Colonic mucosa (tissue), 4 donors: ENCODE measurements at places on chromosomes 16 and 17. TPM values are rescaled to one million over a fixed set of nuclear protein-coding genes. Genes with fewer than 3 reads are reported as not detected.

GRCh38 chr17:27390540-27390939 lies 65.7 kb upstream of the KSR1 start:
- no peaks in the 10 kb centered on the region for H3K4me1 ChIP-seq
- no peak overlapping the region for H3K4me3 ChIP-seq
- H3K36me3 ChIP-seq, result no peaks in the 10 kb centered on the region

- no peak for DNase-seq
- no peak overlapping the region for H3K27ac ChIP-seq
- H3K4me3 ChIP-seq, result no peak overlapping the region
- no peaks in the 10 kb centered on the region for H3K27me3 ChIP-seq
Observed at GRCh38 chr17:38338053-38338452, 5.7 kb downstream of the GPR179 start.

DNA sequence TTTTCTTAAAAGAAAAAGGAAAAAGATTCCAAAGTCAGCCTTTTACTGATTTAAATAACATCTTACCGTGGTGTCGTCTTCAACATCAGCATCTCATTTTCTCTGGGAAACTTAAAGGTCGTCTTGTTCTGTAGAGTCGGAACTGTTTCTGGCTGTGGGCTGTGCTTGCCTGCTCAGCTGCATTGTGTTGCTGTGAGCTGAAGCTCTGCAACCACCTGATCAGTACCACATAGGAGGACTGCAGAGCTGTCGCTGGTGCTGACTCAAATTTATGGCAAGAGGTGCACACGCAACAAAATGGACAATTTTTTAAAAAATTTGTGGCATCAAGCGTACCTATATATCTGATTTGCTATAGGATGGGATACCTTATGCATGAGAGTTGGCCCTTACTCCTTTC lies at the start of gene OMG:
Gene OMG (minus strand): TSS at position 150 of the 400 bp plus-strand sequence. CDS start 908 bp downstream, outside the sequence.
- no peak within 1 kb of the TSS for H3K4me3 ChIP-seq
- no peaks in the 10 kb centered on the region for H3K36me3 ChIP-seq
- H3K27ac ChIP-seq, result no peak within 1 kb of the TSS
- no peaks in the 10 kb centered on the region for H3K4me1 ChIP-seq

GRCh38 chr17:80501741-80502577 lies 25.6 kb upstream of the NPTX1 start:
- H3K36me3 ChIP-seq, result no peaks in the 10 kb centered on the region
- H3K4me3 ChIP-seq, result no peak overlapping the region
- H3K27me3 ChIP-seq, result no peaks in the 10 kb centered on the region
- no peaks in the 10 kb centered on the region for H3K4me1 ChIP-seq

GRCh38 chr17:43945074-43945829 lies 3.0 kb upstream of the PPY start:
- DNase-seq, result no peak
- no peak overlapping the region for H3K27ac ChIP-seq
- H3K4me1 ChIP-seq, result no peaks in the 10 kb centered on the region
- H3K4me3 ChIP-seq, result no peak overlapping the region
- H3K36me3 ChIP-seq, result no peaks in the 10 kb centered on the region

GRCh38 chr17:61757168-61757567 lies 106.2 kb downstream of the BRIP1 start:
- H3K27ac ChIP-seq, result no peak overlapping the region
- no peak for DNase-seq
- no peak overlapping the region for H3K4me3 ChIP-seq

The CRYBA1 gene
- total RNA-seq, result not detected

DNA sequence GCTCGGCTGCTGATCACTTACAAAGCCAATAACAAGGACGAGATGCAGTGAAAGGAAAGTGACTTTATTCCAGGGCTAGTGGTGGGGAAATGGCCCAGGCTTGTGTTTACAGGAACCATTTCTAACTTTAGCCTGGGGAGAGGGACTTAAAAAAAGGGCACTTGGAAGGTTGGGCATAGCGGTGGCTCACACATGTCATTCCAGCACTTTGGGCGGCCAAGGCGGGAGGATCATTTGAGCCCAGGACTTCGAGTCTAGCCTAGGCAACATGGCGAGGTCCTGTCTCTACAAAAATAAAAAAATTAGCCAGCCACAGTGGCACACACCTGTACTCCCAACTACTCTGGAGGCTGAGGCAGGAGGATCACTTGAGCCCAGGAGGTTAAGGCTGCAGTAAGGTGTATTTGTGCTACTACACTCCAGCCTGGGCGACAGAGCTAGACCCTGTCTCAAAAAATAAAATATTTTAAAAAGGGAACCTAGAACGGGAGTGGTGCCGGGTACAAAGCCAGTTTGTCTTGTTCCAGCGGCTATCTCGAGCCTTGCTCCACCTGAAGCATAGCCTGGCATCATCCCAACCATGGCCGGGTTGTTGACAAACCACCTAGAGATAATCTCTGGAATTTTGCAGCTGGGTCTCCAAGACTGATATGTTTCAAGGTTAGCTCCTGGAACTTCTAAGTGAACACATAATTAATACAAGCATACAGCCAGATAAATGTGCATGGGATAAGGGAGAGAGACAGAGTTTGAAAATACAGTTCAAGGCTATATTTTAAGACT lies 5.7 kb upstream of the TVP23A start:
- H3K27me3 ChIP-seq, result no peaks in the 10 kb centered on the region
- no peak overlapping the region for H3K27ac ChIP-seq
- DNase-seq, result no peak
- H3K36me3 ChIP-seq, result no peaks in the 10 kb centered on the region
- no peak overlapping the region for H3K4me3 ChIP-seq

The FOXO3B gene
- total RNA-seq, result 3.0 TPM

The C17orf78 gene
- not detected for total RNA-seq

DNA sequence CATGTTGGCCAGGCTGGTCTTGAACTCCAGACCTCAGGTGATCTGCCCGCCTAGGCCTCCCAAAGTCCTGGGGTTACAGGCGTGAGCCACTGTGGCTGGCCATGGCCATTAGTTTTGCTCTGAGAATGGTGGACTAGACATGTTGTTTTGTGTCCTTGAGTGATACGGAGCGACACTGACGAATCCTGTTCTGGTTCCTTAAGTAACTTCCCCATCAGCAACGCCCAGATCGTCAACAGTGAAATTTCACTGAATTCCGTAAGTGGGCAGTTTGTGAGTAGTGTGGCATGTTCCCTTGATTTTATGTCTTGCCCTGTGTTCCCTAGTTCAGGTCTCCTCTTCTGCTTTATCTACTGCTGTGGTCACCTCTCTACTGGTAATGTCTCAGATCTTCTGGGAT lies 67.4 kb downstream of the SNX29 start:
- no peaks in the 10 kb centered on the region for H3K36me3 ChIP-seq
- H3K27ac ChIP-seq, result no peak overlapping the region
- no peaks in the 10 kb centered on the region for H3K27me3 ChIP-seq
- H3K4me1 ChIP-seq, result no peaks in the 10 kb centered on the region

DNA sequence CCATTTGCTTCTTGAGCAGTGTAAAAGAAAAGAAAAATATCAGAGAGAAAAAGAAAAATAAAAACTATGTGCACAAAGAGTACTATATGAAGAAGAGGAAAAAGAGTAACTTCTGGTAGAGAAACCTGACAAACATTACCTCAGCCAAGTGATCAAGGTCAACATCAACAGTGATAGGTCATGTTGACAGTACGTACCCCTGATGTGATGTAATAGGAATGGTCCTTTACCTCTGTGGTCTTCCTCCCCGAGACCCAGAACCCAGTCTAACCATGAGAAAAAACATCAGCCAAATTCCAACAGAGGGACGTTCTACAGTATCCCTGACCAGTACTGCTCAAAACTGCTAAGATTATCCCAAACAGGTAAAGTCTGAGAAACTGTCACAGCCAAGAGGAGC lies 4.4 kb downstream of the GSDMB start:
- DNase-seq, result no peak
- no peaks in the 10 kb centered on the region for H3K27me3 ChIP-seq
- no peak overlapping the region for H3K27ac ChIP-seq
- H3K4me3 ChIP-seq, result no peak overlapping the region
- no peaks in the 10 kb centered on the region for H3K36me3 ChIP-seq

DNA sequence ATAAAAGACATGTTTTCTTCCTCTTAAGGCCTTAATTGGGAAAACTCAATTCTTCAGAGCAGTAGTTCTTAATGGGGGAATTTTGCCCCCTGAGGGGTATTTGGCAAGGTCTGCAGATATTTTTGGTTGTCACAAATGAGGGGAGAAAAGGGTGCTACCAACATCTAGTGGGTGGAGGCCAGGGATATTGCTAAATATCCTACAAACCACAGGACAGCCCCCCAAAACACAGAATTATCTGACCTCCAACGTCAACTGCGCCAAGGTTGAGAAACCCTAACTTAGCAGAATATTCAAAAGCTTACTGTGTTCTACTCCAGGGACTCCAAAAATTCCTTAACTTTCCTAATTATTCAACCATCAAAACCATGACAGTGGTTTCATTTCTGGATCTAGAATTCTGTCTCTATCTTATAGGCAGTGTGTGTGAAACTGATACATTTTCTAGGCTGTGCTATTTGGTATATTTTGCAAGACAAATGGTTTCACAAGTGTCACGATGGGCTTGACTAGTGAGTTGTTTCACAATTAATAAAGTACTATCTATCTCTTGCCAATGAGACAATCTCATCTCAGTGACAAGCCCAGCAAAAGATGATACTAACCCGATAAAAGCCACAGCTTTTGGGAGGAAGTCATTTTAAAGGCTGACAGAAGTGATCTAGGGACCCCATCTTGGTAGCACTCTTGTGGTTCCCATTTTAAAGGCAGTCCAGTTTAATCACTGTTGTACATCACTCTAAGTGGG lies 14.7 kb downstream of the TXNDC11 start:
- DNase-seq, result no peak
- H3K27me3 ChIP-seq, result no peaks in the 10 kb centered on the region
- H3K36me3 ChIP-seq, result no peaks in the 10 kb centered on the region
- no peak overlapping the region for H3K27ac ChIP-seq
- H3K4me1 ChIP-seq, result no peaks in the 10 kb centered on the region

GRCh38 chr17:2400474-2400866 lies 390 bp downstream of the MNT start:
- H3K4me1 ChIP-seq, result peaks cover 47% of the 10 kb centered on the region
- DNase-seq, result peak; percentile 70
- H3K27me3 ChIP-seq, result no peaks in the 10 kb centered on the region
- H3K27ac ChIP-seq, result peak overlapping the region; percentile 100

- no peaks in the 10 kb centered on the region for H3K4me1 ChIP-seq
- no peak for DNase-seq
- no peak overlapping the region for H3K27ac ChIP-seq
- no peak overlapping the region for H3K4me3 ChIP-seq
- no peaks in the 10 kb centered on the region for H3K27me3 ChIP-seq
Observed at GRCh38 chr17:16937431-16937830, 34.5 kb downstream of the TNFRSF13B start.

The SOCS3 gene
- total RNA-seq, result 19.7 TPM

GRCh38 chr17:68053231-68054013 lies 17.9 kb downstream of the KPNA2 start:
- no peak overlapping the region for H3K4me3 ChIP-seq
- no peaks in the 10 kb centered on the region for H3K27me3 ChIP-seq
- H3K27ac ChIP-seq, result no peak overlapping the region
- H3K4me1 ChIP-seq, result no peaks in the 10 kb centered on the region
- no peaks in the 10 kb centered on the region for H3K36me3 ChIP-seq
- DNase-seq, result peak; percentile 27

GRCh38 chr16:58464047-58464915 lies 35.7 kb upstream of the NDRG4 start:
- DNase-seq, result no peak
- H3K27ac ChIP-seq, result no peak overlapping the region
- peaks cover 47% of the 10 kb centered on the region for H3K27me3 ChIP-seq
- H3K4me1 ChIP-seq, result peaks cover 7% of the 10 kb centered on the region

The AATK gene
- total RNA-seq, result 9.1 TPM

DNA sequence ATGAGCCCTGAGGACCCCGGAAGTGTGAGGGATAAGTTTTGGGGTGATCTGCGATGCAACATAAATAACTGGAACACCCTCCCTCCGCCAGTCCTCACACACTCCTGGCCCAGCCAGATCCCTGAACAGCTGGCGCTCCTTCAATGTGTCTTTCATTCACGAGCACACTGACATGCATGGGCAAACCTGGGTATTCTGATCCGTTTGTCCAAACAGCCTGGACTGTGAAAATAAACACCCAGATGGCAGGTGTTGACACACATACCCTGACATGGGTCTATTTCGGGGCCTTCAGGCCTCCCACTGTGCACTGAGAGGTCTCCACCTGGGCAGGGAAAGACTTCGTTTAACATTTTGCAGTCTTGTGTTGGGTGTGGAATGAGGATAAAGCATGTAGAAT lies 3.0 kb upstream of the CPNE2 start:
- H3K36me3 ChIP-seq, result no peaks in the 10 kb centered on the region
- H3K4me1 ChIP-seq, result no peaks in the 10 kb centered on the region
- H3K27me3 ChIP-seq, result no peaks in the 10 kb centered on the region
- no peak overlapping the region for H3K4me3 ChIP-seq

DNA sequence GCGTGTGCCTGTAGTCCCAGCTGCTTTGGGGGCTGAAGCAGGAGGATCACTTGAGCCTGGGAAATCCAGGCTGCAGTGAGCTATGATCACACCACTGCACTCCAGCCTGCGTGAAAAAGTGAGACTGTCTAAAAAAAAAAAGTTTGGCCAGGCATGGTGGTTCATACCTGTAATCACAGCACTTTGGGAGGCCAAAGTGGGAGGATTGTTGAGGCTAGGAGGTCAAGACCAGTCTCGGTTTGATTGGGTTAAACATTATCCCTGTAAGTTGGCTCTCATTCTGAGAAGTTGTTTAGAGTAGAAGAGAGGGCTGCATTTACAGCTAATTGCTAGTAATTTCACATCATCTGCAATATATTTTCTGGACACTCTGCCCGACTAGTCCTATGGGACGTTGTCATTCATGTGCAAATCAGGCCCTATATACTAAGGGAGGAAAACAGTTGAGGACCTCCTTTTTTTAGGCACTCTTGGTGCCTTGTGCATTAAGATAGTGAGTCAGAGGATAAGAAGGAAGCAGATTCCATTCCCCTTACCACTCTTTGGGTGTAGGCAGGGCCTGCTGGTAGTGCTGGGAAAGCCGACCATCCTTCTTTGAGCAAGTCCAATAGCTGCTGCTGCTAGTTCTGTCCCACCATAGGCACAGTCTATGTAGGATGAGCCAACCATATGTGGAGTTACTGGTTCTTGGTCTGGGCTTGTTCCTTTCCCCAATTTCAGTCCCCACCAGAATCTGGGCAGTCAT lies 18.7 kb downstream of the HMOX2 start:
- no peaks in the 10 kb centered on the region for H3K27me3 ChIP-seq
- no peak overlapping the region for H3K4me3 ChIP-seq
- H3K27ac ChIP-seq, result no peak overlapping the region
- H3K36me3 ChIP-seq, result no peaks in the 10 kb centered on the region
- DNase-seq, result no peak

The TVP23A gene
- total RNA-seq, result not detected

The KRTAP4-4 gene
- total RNA-seq, result not detected

The TOP3A gene
- total RNA-seq, result 27.2 TPM

The HES7 gene
- not detected for total RNA-seq

The SLC13A5 gene
- total RNA-seq, result 0.62 TPM

- no peaks in the 10 kb centered on the region for H3K27me3 ChIP-seq
- no peak overlapping the region for H3K4me3 ChIP-seq
- no peaks in the 10 kb centered on the region for H3K36me3 ChIP-seq
- no peak for DNase-seq
- no peaks in the 10 kb centered on the region for H3K4me1 ChIP-seq
Observed at GRCh38 chr16:27843800-27844199, 219.7 kb downstream of the GSG1L start.
